ENCODE measurements at places on chromosomes 6 and 20. TPM values are rescaled to one million over a fixed set of nuclear protein-coding genes. Genes with fewer than 3 reads are reported as not detected.

The IL17A gene
- not detected for total RNA-seq

The TMEM244 gene
- not detected for total RNA-seq

The CDC40 gene
- total RNA-seq: 17.9 TPM

The MCCD1 gene
- total RNA-seq: not detected

The POPDC3 gene
- 0.86 TPM for total RNA-seq

The DDRGK1 gene
- 57.2 TPM for total RNA-seq
